ENCODE measurements at places on chromosomes 2 and 18.

- no peak for DNase-seq
Observed at GRCh38 chr18:13262839-13263691, 44.5 kb downstream of the LDLRAD4 start.

- DNase-seq: no peak
Observed at GRCh38 chr18:58952858-58953257, 88.2 kb downstream of the ZNF532 start.

DNA sequence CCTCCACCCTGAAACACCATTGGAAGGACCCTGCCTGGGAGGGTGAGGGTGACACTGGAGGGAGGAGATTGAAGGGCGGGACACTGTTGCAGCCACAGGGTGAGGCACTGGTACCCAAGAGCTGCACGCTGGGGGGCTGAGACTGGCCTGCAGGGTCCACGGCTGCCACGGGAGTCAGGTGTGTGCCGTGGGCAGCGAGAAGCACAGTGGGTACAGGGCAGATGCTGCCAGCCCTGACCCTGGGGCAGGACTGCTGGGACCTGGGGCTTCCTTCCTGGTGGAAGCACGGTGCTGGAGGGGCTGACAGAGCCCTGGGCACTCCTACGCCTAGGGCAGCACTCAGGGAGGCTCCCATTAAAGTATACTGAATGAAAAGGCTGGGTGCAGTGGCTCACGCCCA, 16.6 kb downstream of the CYS1 start:
- no peak for DNase-seq

- no peak for DNase-seq
Observed at GRCh38 chr2:61469424-61470121, 1.3 kb downstream of the USP34 start.

GRCh38 chr2:114442510-114442909, at the start of gene DPP10:
TSS of gene DPP10 (plus strand) at chr2:114442641.
- DNase-seq: no peak

GRCh38 chr2:181673173-181673572, 7.1 kb downstream of the NEUROD1 start:
- no peak for DNase-seq

DNA sequence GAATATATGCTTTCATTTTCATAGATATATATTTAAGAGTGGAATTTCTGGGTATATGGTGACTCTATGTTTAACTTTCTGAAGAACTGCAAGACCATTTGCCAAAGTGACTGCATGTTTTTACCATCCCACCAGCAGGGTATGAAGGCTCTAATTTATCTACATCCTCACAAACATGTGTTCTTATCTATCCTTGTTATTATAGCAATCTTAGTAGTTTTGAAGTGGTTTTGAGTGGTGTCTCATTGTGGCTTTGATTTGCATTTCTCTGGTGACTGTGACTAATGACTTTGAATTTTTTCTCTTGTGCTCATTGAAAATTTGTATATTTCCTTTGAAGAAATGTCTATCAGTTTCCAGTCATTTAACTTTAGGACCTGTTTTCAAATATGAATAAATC, 310.2 kb upstream of the NRP2 start:
- no peak for DNase-seq

DNA sequence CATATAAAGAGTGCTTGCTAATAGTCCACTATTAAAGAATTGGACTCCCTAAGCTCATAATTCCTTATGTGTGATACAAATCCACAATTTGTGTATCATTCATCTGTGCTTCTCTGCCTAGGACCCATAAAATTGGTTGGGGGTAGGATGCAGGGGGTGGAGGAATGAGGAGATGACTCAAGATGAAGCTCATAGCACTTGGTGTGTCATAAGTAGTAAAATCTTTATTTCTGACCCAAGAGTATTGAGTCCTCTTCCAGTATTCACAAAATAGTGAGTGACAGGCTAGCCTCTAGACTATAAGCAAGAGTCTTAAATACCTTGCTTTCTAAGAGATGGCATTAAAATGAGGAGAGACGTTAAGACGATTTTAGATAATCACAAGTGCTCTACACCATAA, 390.9 kb upstream of the CDH19 start:
- no peak for DNase-seq

GRCh38 chr18:22311301-22311700, 106.4 kb downstream of the CTAGE1 start:
- DNase-seq: no peak

DNA sequence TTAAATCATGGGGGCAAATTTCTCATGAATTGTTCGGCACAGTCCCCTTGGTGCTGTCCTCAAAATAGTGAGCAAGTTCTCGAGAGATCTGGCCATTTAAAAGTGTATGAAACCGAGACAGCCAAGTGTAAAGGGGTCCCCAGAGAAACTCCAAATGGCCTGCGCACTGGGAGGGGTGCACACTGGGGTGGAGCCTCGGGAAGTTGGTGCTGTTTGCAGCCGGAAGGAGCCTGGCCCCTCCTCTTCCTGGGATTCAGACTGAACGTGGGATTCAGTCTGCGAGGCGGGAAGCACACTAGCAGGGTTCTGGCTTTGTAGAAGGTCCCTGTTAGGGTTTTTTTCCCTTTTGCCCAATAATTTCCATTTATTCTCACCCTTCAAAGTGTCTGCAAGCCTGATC, 48.8 kb downstream of the RABL2A start:
- no peak for DNase-seq

- no peak for DNase-seq
Observed at GRCh38 chr2:54551123-54551756, 95.1 kb downstream of the SPTBN1 start.

GRCh38 chr18:74996996-74997395, 211.9 kb downstream of the PTGR3 start:
- no peak for DNase-seq

DNA sequence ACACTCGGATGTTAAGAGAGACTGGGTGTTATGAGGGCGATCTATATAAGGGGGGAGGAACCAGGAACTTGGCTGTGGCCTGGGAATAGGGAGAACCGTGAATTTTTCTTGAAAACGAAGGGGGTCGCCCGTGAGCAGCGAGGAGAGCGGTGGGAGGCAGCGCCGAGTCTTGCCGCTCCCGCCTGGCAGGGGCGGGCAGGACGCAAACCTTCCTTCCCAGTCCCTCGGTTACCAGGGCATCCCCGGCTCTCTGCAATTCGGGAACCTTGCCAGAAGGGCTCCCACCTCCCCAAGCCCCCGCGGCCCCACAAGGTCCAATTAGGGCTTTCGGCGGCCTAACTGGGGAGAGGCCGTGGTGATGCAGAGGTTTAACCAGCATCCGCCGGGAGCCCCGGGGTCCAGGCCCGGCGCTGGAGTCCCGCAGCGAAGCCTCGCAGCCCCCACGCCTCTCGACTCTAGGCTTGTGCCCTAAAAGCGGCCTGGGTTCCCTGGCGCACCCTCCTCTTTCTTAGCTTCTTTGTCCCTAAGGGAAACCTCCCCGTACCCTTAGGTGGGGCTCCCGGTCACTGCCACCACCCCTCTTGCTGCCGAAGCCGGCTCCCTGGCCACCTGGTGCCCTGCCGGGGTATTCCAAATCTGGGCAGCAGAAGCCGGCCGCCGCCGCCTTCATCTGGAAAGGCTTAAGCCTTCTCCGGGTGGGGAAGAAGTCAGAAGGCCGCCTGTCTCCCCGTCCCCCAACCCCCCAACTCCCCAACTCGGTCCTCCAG, 680 bp upstream of the FHOD3 start:
- no peak for DNase-seq

DNA sequence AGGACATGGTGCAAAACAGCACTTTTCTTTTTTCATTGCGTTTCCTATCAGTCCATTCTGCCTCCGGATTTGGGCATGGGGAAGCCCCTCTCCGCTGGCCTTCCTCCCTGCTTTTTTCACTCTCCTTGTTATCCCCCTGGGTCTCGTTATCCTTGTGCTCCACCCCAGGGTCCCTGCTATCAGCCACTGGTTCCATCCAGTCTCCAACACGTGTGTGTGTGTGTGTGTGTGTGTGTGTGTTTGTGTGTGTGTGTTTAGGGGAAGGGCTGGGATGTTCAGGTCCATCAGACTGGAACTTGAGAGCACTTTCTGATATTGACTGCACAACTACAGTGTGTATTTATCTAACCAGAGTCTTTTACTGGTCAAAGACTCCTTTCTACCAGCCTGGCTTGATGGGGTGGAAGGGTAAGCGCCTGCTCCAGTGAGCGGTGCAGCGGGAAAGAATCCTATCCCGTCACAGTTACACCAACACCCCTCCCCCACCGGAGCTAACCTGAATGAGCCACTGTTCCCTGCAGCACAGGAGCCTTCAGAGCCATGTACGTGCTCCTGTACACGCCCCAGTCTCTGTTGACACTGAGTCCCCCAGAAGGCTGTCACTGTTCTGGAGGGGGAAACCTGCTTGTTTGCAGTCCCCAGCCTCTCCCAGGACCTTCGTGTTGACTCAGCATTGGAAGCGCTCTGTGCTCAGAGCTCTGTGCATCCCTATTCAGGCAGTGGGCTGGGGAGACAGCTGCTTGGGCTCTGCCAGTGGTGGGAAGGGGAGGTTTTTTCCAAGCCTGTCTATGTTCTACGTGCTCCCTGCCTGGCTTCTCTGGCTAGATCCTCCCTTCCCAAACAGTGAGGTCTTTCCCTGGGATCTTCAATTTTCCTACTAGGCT, 4.6 kb downstream of the INHA start:
- DNase-seq: no peak

GRCh38 chr2:238913931-238914647, 66.2 kb downstream of the TWIST2 start:
- DNase-seq: no peak

GRCh38 chr18:13520306-13520705, 206.1 kb downstream of the FAM210A start:
- no peak for DNase-seq

GRCh38 chr2:168663993-168664392, 138.4 kb upstream of the NOSTRIN start:
- DNase-seq: no peak
